Karpas-422 (cell line): ENCODE measurements at places on chromosomes 6 and 20.

DNA sequence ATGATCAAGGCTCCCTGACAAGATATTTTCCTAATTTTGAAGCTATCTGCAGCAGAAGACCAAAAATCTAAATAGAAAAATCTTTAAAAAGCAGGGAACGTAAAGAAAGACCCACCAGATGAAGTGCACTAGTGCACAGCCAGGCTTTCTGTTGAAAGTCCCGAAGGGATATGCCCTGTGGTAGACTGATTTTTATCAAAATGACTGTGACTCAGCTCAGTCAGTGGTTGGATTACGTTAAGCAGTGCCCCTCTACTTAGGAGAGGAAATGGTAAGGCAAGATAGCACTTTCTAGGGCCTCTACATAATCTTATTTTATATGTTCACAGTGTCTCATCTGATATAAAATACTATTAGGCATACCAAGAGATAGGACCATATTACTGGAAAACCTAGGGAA lies 123.4 kb upstream of the RAB32 start:
- no peak for DNase-seq

GRCh38 chr6:138814179-138814834 lies 18.4 kb downstream of the ECT2L start:
- no peak for DNase-seq

GRCh38 chr6:118776607-118777549 lies 117.1 kb upstream of the ASF1A start:
- peak; percentile 83 for DNase-seq

DNA sequence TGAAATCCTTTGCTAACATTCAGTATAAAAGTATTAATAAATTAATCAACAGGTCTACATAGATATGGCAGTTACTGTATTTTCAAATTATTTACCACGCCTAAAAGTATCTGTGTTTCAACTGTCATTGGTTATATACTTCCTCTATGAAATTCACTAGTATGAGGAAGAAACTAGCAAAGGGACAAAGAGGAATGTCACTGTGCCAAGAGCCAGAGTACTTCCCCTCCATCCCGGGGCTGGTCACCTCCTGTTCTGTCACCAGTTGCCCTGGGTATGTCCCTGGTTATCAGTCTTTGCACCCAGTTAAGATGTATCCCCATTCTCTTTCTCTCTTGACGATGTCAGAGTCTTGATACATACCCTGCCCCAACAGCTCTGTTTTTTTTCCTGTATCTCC lies 476.8 kb upstream of the SOX4 start:
- DNase-seq, result no peak

GRCh38 chr6:44397424-44398164 lies 10.1 kb downstream of the CDC5L start:
- no peak for DNase-seq

DNA sequence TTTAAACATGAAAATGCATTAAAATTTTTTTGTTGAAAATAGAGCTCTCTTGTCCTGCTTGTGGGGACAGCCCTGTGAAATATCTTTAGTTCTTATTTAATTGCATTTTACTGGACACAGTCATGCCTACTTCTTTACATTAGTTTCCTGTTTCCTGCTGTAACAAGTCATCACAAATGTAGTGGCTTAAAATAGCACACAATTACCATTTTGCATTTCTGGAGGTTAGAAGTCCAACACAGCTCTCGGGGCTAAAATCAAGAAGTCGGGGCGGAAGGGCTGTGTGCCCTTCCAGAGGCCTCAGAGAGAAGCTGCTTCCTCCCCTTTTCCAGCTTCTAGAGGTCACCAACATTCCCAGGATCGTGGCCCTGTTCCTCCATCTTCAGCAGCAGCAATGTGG lies 29.4 kb downstream of the PNLDC1 start:
- DNase-seq, result peak; percentile 50

GRCh38 chr6:16136621-16137450 lies 8.0 kb downstream of the MYLIP start:
- DNase-seq, result no peak

GRCh38 chr6:39189915-39190544 lies 39.2 kb downstream of the KCNK5 start:
- DNase-seq, result peak; percentile 74

- DNase-seq, result no peak
Measured at GRCh38 chr6:68728159-68728979, 93.3 kb downstream of the ADGRB3 start.
